ENCODE measurements at places on chromosomes 2 and 18.

DNA sequence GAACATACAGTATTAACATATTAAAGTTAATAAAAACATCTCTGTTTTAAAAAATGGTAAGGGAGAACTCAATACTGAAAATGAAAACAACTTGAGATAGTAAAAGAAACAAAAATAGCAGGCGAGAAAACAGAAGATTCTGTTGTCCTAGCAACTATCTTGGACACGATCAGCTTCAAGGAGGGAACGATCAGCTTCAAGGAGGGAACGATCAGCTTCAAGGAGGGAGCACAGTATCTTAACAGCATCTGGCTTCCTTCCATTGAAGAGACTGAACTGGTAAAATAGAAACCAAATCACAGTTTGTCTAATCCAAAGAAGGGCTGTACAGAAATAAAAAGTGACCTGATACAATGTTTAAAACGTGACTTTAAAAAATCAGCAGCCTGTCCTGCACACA is 51.8 kb downstream of the NDUFA10 start:
- no peak for DNase-seq

DNA sequence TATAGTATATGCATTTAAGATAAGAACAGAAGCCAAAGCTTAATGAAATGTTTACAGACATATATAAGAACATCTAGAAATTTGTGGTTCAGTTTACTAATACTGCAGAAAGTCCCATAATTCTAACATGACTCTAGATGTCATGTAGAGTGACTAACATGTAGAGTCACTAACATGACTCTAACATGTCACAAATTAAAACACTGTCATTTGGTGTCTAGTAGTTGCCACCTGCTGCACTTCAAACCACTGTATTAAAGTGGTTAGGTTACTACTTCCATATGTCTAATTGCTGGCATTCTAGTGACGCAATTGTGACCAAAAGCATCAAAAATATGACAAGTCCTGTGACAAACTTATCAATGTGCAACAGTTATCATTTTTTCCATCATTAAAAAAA is 100.2 kb upstream of the WDR75 start:
- no peak for DNase-seq

DNA sequence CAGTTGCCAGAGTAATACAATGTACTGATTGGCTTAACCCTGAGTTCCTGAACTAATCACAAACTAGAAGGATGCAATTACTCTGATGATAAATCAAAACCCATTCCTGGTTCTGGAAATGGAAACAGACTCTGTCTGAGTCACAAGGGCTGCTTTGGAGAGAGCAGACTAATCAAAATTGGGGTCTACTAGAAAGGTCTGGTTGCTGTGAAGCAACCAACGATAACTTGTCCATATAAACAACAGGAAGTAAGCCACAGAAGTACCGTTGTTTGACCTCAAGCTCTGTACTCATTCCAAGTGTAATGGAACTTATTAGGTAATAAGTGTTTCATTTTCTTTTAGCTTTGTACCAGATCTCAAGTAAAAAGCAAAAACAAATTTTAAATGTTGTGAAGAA is 49.7 kb downstream of the RASGRP3 start:
- peak; percentile 39 for DNase-seq

GRCh38 chr2:26716769-26717168 is 24.2 kb downstream of the KCNK3 start:
- DNase-seq: no peak

DNA sequence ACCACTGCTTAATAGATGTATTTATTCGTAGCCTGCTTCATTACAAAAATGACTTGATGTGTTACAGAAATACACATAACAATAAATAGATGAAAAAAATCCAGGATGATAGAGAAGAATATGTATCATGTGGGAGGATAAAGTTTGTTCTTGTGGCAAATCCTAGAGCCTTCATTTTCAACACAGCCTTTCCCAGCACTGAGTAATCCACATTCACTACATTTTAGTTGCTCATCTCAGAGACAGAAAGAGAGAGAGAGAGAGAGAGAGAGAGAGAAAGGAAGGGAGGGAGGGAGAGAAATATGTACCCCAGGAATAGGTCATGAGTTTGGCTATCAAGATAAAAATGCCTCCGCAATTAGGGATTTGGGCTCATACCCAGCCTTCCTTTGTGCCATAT is 144.3 kb downstream of the RBMS1 start:
- no peak for DNase-seq

DNA sequence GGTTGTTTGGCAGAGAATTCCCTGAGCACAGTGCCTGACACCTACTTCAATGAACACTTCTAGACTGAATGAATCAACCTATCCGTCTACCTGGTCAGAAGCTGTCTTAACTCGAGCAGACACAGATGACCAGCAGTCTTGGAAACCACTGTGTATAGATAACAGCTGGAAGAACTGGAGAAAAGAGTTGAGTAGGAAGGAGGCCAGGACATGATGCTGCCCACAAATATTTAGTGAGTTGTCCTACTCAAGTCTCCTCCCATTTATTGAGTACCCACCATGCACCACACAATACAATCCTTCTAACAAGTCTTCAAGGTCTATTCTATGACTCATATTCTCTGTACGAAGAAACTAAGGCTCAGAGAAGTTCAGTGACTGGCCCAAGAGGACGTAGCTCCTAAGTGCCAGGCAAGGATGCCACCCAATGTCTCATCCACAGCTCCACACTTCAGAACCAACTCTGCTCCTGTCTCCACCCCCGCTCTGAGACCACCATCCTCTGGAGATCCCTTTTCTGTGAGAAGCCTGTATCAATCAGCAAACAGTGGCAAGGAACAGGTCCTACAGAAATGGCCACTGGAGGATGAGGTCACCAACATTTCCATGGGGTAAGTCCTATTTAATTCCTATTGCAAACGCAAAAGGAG is 62.2 kb downstream of the GALNT14 start:
- DNase-seq: peak; percentile 62

DNA sequence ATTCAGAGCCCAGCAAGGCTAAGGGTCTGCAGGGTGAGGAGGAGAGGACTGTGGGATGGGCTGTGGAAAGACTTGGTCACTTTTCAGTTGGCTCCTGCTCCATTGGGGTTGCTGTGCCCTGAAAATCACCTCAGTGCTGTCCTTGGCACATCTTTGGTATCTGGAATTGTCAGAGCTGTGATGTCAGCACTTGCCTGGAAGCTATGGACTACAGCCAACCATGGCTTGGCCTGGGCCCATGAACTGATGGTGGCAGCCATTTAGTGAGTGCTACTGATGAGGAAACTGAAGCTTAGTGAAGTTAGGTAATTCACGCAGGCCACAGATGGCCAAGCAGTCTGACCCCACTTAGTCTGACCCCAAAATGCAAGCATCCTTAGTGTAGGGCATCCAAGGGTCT is 121.8 kb upstream of the SERPINE2 start:
- DNase-seq: peak; percentile 49

- no peak for DNase-seq
Observed at GRCh38 chr18:53033128-53033527, 693.1 kb downstream of the DCC start.

- DNase-seq: no peak
Observed at GRCh38 chr18:50312296-50313030, 25.0 kb upstream of the CXXC1 start.

- peak; percentile 61 for DNase-seq
Observed at GRCh38 chr18:36692921-36693332, 135.9 kb downstream of the TPGS2 start.

GRCh38 chr2:69196327-69197117 is 183.5 kb downstream of the ANTXR1 start:
- peak; percentile 99 for DNase-seq

GRCh38 chr2:197266477-197266876 is 44.1 kb downstream of the ANKRD44 start:
- DNase-seq: no peak

DNA sequence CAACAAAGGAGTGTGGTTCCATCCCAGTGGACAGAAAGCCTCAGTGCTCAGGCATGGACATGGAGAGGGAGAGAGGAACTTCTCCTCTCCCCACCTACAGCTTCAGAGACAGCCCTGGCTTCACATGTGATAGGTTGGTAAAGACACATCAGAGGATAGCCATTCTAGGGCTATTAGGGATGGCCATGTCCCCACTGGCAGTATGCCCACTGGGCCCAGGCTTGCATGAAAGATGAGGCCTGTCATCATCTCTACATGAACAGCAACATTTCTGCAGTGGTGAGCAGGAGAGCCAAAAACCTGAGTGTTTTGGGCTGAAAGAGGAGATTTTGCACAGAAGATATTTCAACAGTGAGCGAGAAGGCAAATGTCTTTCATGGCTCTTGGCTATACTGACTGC is 517.2 kb downstream of the NR4A2 start:
- no peak for DNase-seq

DNA sequence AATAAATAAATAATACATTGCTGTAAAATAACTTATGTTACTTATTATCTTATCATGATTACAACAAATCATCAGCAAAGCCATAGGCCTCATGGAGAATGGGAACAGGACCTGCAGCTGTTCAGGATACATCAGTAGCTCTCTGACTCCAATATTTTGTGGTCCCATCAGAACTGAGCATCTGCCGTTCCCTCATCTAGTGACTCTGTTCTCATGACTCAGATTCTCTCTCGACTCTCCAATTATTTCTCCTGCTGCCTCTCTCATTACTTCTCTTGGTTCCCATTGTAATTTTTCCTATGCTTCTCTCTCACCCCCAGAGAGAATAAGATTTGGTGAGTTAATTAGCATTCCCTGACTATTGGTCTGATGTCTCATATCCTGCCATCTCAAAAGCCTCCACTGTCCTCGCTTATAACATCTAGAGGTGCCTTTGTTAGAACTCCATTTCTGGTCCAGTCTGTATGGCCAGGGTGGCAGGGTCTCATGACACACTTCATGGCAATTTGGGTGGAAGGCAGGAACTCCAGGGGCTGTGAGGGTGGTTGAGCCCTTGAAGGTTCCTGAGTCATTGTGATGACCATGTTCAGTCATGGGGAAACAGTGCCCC is 78.0 kb upstream of the TANC1 start:
- DNase-seq: peak; percentile 43

DNA sequence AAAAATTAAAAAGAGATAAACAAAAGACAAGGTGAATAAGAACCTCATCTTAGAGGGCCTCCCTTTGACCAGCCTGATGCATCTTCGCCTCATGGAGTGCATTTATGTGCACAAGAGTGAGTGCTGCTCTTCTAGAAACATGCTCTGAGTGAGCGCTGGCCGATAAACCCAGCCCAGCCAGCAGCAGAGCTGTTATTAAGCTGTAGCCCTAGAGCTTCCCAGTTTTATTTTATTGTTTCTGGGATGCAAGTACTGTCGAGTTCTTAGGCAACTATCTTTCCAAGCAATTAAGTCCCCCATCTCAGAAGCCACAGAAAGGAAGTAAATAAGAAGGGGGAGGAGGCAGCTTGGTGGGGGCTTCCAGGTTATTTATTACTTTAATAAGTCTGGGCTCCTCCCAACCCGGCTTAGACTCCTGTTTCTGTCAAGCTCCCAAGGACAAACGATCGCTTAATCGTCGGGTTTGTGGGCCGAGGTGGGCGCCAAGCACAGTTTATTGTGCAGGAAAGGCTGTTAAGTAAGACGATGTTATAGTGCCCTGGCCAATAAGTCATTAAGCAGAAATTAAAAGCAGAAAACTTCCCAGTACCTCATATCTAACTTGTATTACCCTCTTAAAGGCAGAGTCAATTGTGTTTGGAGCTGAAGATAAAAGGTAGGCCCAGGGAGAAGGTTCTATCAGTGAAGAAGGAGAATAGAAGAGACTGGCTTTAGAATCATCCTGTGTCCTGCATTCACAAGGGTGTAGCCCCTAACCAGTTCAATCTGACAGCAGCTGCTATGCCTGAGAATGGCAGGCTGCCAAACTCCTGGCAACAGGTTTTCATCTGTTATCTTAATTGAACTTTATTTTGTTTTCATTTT is 176.3 kb downstream of the PIK3C3 start:
- no peak for DNase-seq

GRCh38 chr18:67310826-67311225 is 205.7 kb downstream of the DSEL start:
- DNase-seq: peak; percentile 39

DNA sequence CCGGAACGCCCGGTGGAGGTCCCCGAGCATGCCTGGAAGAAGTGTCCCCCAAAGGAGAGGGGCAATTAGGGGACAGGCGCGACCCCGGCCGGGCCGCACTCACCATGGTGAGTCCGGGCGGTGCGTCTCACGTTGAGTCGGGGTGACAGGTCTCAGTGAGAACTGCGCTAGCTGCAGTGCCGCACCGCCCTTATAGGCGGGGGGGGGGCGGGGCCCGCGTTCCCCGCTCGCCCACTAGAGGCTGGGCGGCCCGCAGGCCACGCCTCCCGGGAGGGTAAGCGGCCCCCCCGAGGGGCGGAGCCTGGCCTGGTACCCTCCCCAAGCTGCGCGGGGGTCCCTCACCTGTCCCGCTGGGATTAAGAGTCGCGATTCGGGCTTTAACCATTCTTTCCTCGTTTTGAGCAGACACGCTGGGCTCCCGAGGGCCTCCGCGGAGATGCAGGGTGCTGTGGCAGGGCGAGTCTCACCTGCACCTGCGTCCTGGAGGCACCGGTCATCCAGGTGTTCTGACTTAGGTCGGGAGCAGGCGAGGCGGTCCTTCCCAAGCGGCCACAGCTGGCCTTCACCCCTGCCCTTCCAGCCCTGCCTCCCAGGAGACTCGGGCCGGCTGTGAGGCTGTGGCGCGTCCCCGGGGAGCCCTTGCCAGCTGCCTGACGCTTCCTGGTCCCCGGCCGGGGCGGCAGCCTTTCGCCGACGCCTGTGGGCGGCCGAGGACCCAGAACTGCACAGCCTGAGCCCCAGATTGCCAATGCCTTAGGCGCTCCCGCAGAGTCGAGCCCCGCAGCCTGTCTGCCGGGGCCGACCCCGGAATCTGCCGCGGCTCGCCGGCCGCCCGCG is at the start of gene TUBA4A:
TUBA4A (minus strand) TSS at position 166 of the 837 bp plus-strand sequence; CDS start at position 106, 60 bp downstream.
- peak; percentile 55 for DNase-seq

DNA sequence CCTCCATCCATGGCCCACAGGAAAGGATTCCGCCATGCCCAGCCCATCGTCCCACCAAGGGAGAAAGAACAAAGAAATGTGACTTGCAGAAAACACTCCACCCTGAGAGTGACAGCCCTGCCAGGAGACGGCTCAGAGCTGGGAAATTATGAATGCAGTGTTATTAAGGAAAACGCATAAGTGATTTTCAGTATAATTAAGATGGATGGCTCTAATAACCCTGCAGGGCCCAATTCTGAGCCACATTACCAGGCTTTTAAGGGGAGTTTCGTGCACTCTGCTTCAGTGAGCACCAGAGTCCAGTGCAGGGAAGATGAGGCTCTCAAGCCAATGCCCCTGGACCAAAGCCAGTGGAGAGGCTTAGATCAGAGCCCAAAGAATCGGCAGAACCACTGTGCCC is 10.6 kb upstream of the TEX51 start:
- DNase-seq: no peak

DNA sequence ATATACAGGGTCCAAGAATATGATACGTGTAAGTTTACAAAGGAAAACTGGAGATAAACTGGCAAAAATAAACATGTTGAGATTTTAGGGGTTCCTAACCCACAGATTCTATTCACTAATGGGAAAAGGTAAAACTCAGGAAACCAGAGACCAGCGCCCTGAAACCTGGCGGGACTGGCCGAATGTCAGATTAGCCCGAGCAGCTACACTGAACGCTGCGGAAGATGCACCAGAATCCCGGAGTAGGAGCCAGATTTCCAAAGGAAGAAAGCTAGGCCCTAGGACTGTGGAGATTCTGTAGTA is 679 bp upstream of the WDR75 start:
- no peak for DNase-seq

- DNase-seq: peak; percentile 68
Observed at GRCh38 chr2:160270571-160271113, 70.6 kb upstream of the ITGB6 start.

All from fibroblast of skin of right quadriceps (primary cell).